Germinal center (tissue), 1 donor: ENCODE measurements at places on chromosomes 13 and 19.
A peak's percentile ranks its signal among the peaks of the same experiment; 100 is the strongest.

- DNase-seq = no peak
These were observed 79.1 kb downstream of the STARD13 start for GRCh38 chr13:33206425-33206824.

- no peak for DNase-seq
These were observed 2304.4 kb downstream of the PCDH9 start for GRCh38 chr13:64925727-64926126.

- DNase-seq = no peak
These were observed 117.8 kb upstream of the SERP2 start for GRCh38 chr13:44255771-44256364.

GRCh38 chr13:52929846-52930245 lies 81.4 kb upstream of the PCDH8 start:
- DNase-seq = no peak

DNA sequence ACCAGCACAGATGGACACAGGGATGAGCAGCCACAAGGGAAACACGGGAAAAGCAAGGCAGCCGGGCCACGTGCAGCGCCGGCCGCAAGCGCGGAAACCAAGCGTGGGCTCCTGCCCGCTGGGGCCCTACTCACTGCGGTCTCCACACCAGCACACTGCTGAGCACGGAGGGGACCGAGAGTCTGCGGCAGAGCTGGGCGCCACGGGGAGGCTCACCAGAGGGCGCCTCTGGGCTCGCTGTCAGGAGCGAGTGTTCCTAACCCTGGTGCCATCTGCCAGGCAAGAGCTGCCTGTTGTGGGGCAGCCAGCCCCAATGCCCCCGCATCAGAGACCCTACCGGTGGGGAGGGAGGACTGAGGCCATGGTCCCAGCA lies 26.5 kb downstream of the MPND start:
- peak; percentile 61 for DNase-seq

DNA sequence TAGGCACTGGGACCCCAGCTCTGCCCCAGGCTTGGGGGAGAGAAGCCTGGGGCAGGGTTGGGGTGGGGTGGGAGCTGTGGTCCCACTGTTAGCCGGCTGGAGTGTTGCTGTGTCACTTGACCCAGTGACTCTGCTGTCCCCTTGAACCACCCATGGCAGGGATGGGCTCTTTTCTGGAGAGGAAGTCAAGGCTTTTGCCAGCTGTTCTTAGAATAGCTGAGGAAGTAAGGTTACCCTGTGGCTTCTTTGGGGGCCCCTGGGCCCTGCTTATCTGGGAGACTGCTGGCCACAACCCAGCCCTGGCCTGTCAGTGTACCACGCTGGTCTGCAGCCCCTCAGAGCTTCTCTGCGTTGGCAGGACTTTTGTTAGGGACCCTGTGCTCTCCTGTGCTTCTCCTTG lies 9.1 kb downstream of the PNPLA6 start:
- no peak for DNase-seq

GRCh38 chr19:40348961-40349507 lies 539 bp downstream of the PLD3 start:
- no peak for DNase-seq

DNA sequence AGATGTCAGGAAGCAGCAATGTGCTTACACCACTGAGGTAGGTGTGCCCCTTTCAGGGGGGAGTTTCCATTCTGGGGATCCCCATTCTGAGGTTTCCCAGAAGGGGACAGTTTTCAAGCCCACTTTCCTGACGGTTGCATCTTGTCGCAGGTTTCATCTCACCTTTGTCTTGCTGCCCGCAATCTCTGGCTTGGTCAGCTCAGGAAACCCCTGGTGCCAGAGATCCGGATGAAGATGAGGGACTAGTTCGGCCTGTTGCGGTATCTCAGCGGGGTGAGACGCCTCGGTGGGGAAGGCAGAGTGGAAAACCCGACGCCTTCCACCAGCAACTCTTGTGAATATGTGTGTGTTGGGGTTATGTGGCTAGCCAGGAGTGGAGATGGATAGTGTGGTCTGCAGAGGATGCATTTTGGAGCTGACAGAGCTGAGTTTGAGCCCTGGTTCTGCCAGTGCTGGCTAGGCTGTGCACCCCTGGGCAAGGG lies 13.1 kb downstream of the TNFSF9 start:
- DNase-seq = no peak

- DNase-seq = no peak
These were observed 37.2 kb downstream of the COL4A2 start for GRCh38 chr13:110344320-110344719.

DNA sequence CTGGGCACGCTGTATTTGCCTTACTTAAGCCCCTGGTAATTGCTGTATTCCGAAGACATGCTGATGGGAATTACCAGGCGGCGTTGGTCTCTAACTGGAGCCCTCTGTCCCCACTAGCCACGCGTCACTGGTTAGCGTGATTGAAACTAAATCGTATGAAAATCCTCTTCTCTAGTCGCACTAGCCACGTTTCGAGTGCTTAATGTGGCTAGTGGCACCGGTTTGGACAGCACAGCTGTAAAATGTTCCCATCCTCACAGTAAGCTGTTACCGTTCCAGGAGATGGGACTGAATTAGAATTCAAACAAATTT lies 676 bp downstream of the BRCA2 start:
- no peak for DNase-seq

DNA sequence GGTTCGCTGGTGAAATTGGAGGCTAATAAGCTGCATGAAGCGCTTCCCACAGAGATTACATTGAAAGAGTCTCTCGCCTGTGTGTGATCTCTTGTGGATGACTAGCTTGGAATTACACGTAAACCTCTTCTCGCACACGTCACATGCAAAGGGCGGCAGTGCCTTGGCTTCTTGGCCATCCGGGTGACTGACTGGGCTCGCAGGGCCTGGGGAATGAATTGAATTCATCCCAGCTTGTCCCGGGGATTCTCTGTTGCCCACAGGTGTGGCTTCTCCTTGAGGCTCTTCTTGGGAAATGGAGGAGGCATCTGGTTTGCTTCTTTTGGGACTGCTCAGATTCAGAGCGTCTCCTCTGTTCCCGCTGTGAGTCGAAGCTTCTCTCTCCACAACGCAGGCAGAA lies 19.8 kb downstream of the ZSCAN5C start:
- no peak for DNase-seq

DNA sequence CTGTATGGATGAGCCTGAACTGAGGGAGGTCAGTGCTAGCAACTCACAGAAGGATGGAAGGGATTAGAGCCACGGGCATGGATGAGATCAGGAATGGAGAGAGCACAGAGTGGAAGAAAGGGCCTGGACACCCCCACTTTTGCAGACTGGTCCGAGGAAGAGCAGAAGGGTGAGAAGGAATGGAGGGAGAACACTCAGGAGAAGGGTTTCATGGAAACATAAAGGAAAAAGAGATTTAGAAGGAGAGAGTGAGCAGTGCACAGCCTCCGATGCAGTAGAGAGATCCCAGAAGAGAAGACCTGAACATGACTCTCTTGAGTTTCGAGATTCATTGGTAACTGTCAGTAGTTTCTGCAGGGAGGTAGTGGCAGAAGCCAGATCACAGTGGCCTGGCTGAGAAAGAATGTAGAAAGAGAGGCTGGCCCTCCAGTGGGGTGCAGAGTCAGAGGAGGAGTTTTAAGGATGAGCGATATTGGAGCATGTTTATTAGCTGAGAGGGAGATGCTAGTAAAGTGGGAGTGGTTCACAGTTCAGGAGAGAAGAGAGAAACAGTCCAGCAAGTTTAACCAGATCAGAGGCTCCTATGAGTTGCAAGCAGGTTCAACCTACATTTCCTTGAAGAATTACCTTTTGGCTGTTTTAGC lies 108.9 kb downstream of the ZAR1L start:
- DNase-seq = no peak

- peak; percentile 91 for DNase-seq
These were observed 2.8 kb downstream of the PTGER1 start for GRCh38 chr19:14472202-14472938.

DNA sequence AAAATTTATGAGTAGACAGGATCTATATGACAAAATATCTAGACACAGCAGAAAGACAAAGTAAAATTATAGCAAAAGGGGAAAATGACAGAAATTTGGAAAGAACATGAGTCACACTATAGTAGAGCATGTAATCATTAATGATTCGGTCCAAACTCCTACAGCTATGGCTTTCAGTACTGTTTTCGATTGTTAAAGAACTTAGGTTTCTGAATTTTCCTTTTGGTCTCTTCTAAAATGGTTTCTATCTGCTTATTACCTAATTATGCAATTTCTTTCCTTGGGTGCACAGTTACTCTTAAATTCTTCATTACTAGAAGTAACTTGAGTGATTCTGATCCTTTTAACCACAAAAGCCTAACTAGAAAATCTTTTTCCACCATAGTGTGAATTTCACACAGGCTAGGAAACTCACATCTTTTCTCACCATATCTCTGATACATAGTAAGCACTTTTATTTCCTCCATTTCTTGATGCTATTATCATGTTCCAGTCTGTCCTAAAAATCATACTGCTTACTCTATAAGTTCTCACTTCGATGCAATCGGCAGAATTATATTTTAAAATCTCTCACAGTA lies 1101.4 kb downstream of the PCDH9 start:
- DNase-seq = no peak

DNA sequence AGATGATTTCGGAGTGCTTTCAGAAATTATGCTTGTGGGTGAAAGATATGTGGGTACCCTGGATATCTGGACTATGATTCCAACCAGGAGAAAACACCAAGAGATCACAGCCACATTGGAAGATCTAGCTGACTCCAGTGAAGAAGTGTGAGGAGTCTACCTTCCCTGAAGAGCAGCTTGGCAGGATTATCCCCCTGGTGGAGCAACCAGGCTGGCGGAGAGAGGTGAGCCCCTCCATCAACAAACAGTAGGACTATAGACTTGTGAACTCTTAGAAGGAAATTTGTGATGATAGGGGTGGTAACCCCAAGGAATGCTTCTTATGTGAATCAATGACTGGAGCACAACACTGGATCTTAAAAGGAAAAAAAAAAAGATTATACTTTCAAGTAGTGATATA lies 47.8 kb upstream of the DIAPH3 start:
- DNase-seq = no peak

- peak; percentile 80 for DNase-seq
These were observed 20.6 kb upstream of the USP29 start for GRCh38 chr19:57099199-57099661.

DNA sequence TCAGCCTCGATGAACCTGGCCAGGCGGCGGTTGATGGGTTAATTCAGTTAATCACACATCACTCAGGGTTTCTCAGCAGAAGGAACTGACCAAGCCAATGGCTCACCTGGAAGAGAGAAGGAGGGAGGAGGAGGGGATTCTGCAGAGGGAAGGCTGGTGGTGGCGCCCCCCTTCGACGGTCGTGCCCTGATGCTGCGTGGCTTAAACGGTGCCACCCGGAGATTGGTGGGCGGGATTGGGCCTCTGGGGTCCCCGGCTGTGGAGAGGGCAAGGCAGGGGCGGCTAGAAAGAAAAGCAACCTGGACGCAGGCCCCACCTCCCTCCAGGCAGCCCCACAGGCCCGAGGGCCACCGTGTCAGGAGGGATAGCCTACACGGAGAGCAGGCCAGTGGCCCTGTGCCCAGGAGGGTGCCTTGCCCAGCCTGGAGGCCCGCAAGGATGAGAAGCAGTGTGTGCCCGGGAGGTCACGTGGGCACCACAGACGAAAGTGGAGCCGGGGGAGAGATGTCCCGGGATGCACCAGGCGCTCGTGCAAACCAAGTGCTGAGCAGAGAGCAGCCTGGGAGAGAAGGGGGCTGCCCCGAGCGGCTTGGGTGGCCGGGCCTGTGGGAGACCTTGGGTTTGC lies 16.0 kb downstream of the CSNK1G2 start:
- no peak for DNase-seq

DNA sequence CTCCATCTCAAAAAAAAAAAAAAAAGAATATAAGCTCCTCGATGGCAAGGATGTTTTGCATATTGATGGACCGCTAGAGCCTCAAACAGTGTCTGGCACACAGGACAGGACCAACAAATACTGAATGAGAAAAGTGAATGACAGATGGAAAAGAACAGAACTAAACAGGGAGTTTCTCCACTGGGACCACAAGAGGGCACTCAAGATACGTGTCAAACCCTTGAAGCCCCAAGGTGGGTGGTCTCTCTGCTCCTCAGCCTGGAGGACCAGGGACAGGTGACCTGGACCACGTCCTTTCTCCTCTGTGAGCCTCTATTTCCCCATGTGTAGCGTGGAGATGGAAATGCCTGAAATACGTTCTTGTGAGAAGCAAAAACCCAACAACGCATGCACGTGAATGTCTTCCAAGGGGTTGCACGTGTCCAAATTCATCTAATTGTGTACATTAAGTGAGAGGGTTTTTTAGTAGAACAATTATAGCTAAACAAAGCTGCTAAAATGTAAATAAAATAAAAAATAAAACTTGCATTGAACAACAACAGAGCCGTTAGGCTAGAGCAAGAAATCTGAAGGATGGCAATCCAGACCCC lies 5.7 kb upstream of the CDC42EP5 start:
- DNase-seq = peak; percentile 44

GRCh38 chr19:41399091-41399490 lies 1.5 kb downstream of the BCKDHA start:
- DNase-seq = no peak

GRCh38 chr13:50951366-50951765 lies 41.8 kb downstream of the RNASEH2B start:
- DNase-seq = no peak

- no peak for DNase-seq
These were observed 35.6 kb upstream of the TPTE2 start for GRCh38 chr13:19596960-19597361.

- DNase-seq = no peak
These were observed 1.3 kb upstream of the RINL start for GRCh38 chr19:38879400-38879751.

DNA sequence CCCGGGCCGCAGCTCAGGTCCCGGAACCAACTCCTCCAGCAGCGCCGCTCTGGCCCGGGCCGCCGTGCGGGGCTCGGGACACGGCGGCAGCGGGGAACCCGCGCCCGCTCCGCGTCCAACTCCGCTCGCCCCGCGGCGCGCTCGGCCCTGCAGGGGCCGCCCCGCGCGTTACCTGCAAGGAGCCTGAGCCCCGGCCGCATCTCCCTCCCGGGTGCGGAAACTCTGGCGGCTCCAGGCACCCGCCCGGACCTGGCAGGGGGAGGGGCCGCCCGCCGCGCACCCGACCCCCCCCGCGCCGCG lies at the start of gene TMTC4:
Gene TMTC4, minus strand, starts transcription at position 224 of the 300 bp plus-strand sequence. CDS start 4,433 bp downstream, outside the sequence.
- DNase-seq = no peak
